Uterus (tissue), 4 donors: ENCODE measurements at places on chromosomes 2 and 18.
A peak's percentile ranks its signal among the peaks of the same experiment; 100 is the strongest.

DNA sequence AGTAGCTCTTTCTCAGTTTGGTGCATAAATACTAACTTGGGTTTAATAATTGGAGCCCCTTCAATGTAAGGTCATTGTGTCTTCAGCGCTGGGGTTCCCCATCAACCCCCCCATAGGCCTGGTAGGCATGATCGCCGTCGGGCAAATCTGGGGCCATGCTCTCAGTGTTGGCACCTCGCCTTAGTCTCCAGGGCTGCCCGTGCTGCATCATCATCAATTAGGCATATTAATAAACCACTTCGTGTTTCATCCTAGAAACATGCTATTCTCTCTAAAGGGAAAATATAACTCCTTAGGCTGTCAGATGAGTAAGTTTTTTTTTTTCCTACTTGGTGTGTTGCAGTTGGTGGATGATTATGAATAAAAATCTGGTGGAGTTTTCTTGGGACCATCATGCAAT lies 96.7 kb upstream of the IL1R2 start:
- DNase-seq, result no peak

- no peak for DNase-seq
Measured at GRCh38 chr18:35803551-35803950, 168.9 kb upstream of the RMP24 start.

DNA sequence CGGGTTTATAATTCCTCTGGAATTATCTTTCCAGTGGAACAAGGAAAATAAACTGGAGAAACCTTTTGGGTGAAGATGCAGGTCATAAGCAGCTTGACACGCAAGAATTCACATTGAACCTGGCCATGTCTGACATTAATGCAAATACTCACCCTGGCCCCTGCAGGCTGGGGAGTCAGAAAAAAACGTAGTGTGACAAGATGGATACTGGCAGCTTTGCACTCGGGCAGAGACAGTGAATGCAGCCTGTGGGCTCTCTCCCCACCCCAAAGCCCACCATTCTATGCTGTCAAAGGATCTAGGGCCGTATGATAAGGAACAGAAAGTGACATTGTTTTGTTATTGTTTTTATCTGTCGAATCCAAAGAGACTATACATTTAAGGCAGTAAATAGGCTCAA lies 223.1 kb downstream of the RBM43 start:
- DNase-seq, result no peak

DNA sequence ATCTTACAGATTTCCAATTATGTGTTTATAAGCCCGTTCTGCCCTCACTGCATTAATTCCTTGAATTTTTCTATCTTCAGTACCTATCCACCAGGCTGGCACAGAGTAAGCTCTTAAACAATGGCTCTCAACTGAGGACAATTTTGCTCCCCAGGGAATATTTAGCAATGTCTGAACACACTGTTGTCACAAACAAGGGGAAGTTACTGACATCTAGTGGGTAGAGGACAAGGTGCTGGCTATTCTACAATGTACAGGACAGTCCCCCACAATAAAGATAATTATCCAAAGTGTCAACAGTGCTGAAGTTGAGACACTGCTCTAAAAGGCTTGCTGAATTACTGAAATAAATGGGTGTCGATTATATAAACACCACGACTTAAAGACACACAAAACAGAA lies 5.0 kb downstream of the NDUFS1 start:
- no peak for DNase-seq

DNA sequence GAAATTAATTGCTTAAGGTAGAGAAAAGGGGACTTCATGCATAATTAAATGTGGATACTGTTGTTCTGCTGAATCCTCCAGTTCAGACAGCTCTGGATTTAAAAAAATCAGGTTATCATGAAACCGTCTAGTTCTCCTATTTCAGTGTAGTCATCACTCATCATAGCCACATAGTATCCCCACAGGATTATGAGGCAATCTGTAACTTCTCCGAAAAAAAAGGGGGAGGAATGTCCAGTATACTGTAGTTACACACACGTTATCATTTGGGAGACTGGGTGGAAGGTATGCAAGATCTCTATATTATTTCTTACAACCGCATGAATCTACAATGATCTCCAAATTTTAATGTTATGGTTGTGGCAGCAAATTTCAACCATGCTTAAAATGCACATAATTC lies 114.0 kb downstream of the HIBCH start:
- DNase-seq, result no peak

DNA sequence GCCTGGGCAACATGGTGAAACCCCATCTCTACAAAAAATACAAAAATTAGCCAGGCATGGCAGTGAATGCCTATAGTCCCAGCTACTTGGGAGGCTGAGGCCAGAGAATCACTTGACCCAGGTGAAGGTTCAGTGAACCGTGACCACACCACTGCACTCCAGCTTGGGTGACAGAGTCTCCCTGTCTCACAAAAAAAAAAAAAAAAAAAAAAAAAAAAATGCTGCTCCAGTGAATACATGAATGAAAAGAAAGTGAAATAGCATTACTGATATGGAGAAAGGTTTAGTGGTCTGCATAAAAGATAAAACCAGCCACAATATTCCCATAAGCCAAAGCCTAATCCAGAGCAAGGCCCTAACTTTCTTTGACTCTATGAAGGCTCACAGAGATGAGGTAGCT lies 44.5 kb downstream of the METTL8 start:
- DNase-seq, result no peak

GRCh38 chr2:126769118-126769517 lies 113.2 kb downstream of the GYPC start:
- DNase-seq, result no peak

DNA sequence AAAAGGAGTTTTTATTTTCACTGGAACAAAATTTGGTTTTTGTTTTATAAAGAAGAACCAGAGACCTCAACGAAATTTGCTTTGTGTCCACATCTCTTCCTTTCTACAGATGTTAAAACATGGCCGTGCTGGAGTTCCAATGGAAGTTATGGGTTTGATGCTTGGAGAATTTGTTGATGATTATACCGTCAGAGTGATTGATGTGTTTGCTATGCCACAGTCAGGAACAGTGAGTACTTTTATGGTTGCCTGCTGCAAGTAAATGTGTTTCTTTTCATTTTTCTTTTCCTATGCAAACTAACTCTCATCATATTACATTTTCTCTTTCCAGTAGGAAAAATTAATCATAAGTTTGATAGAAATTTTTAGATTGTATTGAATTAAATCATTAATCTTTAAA lies 48.4 kb upstream of the TBR1 start:
- DNase-seq, result no peak

DNA sequence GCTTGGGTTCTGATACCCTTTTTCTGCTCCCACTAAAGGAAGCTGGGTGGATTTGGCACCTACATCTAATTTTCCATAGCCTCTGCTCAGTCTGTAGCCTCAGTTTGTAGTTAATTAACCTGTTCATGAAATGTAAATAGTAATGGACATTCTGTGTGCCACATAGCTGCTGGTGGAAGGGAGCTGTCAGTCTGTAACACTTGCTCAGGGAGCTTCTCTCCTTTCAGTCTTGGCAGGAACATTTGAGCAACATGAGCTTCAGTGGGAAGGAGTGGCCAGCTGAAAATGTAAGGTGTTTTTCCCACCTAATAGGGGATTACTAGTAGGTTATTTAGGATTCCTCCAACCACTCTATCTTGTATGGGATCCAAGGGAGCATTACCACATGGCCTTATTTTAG lies 203.4 kb downstream of the ASXL3 start:
- no peak for DNase-seq

DNA sequence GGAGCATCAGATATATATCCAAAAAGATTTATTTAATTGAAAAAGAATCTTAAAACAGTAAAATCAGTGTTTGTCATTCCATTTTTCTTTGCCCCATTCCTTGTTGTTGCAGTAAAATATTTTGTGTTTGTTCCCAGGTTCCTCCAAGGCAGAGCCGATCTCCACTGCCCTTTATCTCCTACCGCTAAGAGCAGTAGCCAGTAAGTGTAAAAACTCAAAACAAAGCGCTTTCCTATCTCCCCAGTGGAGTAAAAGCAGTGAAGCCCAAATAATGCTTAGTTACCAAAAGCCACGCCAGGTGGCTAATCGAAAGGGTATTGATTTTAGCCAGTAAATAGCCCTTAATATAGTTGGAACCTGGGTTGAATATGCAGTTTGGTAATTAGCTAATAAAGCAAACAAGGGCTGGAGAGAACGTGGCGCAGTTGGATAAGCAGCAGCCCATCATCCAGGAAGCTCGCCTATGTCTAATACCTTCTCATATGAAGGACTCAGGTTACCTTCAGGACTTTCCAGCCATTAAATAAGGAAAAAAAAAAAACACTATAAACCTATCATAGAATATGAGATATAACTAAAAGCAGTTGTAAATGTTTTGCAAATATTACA lies 12.4 kb upstream of the GPD2 start:
- DNase-seq, result no peak

- DNase-seq, result no peak
Measured at GRCh38 chr2:191246820-191247380, 1.7 kb downstream of the MYO1B start.

DNA sequence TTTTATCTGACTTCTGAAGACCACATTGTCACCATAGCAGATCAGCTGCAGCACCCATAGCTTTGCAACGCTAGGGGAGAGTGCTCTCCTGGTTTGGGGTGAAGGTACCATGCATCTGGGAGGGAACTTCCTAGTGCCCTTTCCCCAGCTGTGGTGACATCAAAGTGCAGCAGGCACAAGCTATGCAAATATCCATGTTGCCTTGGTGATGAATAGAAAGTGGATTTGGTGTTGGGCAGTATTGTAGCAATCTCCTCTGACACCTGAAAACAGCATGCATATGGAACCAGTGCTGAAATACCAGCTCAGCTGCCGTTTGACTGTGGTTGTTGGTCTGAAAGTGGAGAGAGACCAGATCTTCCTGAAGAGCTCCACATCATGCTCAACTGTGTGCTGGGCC lies 37.1 kb downstream of the BCL2L11 start:
- DNase-seq, result no peak

- peak; percentile 40 for DNase-seq
Measured at GRCh38 chr2:29114946-29115609, at the start of gene CLIP4. Gene CLIP4 (plus strand): TSS chr2:29115415. CDS start chr2:29121389, 5,974 bp downstream.

DNA sequence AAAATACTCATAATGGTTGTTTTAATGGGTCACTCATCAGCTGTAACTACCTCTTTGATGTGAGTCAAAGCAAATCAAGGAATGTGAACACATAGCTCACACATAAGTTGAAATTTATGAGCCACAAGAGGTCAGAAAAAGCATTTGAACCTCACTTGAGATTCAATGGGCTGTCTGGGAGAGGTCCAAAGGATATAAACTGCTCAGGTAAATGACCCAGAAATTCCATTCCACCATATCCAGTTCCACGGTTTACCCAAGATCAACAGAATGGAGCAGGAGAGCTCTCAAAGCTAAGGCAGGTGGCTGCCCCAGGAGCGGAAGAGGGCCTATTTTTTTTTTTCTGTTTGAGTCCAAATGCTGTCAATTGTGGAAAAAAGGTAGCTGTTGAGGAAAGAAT lies 464.1 kb downstream of the TNS1 start:
- DNase-seq, result no peak

DNA sequence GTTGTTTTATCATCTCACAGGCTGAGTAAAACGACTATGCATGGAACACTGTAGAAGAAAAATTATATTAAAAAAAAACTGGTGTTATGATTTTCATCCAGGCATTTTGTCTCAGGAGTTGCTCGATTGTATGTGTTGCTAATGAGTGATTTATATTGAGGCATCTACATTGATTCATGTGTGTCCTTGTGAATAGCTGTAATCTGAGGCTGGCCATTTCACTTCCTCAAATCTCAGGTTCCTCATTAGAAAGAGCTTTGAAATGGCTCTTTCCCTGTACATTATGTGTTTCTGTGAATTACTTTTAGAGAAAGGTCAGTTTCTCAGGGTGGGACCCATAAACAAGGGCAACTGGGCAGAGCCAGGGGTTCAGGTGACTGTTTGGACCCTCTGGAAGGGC lies 2.3 kb downstream of the IL18R1 start:
- DNase-seq, result no peak

GRCh38 chr2:201167546-201167945 lies 15.4 kb upstream of the CASP10 start:
- DNase-seq, result no peak

- no peak for DNase-seq
Measured at GRCh38 chr18:59311631-59312030, 6.8 kb downstream of the CPLX4 start.

GRCh38 chr2:111072220-111072871 lies 48.4 kb upstream of the BCL2L11 start:
- no peak for DNase-seq

GRCh38 chr2:234251326-234252271 lies 201.1 kb downstream of the SPP2 start:
- no peak for DNase-seq

GRCh38 chr2:220915092-220915623 lies 656.9 kb downstream of the EPHA4 start:
- DNase-seq, result no peak

GRCh38 chr2:176491172-176491904 lies 222.1 kb downstream of the MTX2 start:
- DNase-seq, result peak; percentile 90

DNA sequence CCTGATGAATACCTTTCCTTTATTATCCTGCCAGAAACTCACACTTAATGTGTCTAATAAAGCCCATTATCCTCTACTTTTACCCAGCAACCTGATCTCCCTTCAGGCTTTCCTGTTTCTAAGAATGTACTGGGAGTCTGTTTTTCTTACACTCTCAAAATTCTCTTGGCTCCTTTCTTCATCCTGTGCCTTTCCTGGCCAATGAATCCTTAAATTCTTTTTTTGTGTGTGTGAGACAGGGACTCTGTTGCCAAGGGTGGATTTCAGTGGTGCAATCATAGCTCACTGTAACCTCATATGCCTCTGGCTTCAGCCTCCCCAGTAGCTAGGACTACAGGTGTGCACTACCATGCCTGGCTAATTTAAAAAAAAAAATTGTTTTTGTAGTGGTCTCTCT lies 72.7 kb downstream of the MAP2 start:
- no peak for DNase-seq

DNA sequence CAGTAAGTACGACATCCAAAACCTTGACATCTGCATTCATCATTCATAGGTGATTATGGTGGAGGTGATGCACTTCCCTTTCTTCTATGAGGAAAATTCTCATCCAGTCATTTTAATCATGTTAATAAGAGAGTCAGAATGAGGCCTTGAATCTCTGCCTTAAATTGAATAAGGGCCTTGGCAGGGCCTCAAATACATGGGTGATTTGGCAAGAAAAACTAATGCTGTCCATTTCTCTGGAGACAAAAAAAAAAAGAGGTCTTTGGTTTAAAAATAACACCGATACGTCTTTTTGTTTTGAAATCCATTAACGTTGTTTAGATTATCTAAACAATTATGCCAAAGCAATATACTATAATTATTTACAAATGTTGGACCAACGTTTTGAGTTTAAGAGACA lies 8.1 kb downstream of the COLEC12 start:
- DNase-seq, result no peak

GRCh38 chr2:206011795-206012194 lies 74.2 kb downstream of the INO80D start:
- no peak for DNase-seq

GRCh38 chr2:195411219-195411687 lies 245.8 kb upstream of the SLC39A10 start:
- DNase-seq, result no peak

- no peak for DNase-seq
Measured at GRCh38 chr18:27411911-27412310, 226.8 kb upstream of the CHST9 start.
